ENCODE measurements at places on chromosomes 11 and 22. TPM values are rescaled to one million over a fixed set of nuclear protein-coding genes. Genes with fewer than 3 reads are reported as not detected.

- no peak for DNase-seq
Observed at GRCh38 chr11:59710136-59710847, 3.4 kb downstream of the OR10V1 start.

Gene TBC1D10A
- 15.9 TPM for polyA plus RNA-seq

DNA sequence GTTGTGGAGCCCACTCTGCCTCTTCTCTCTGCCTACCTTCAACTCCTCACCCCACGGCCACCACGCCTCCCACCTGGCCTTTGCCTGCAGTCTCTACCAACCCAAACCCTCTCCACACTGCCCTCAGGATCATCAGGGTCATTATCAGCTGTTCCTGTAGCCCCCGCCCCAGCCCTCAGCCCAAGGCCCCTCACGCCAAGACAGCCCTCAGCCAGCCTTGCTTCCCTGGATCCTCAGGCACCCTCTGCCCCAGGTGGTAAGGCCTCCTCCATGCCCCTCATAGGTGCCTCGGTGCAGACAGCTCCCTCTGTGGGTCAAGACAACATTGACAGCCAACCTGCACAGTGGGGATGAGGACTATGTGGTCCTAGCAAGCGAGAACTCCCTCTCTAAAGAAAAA is 1.7 kb downstream of the SBF1 start:
- no peak for DNase-seq

DNA sequence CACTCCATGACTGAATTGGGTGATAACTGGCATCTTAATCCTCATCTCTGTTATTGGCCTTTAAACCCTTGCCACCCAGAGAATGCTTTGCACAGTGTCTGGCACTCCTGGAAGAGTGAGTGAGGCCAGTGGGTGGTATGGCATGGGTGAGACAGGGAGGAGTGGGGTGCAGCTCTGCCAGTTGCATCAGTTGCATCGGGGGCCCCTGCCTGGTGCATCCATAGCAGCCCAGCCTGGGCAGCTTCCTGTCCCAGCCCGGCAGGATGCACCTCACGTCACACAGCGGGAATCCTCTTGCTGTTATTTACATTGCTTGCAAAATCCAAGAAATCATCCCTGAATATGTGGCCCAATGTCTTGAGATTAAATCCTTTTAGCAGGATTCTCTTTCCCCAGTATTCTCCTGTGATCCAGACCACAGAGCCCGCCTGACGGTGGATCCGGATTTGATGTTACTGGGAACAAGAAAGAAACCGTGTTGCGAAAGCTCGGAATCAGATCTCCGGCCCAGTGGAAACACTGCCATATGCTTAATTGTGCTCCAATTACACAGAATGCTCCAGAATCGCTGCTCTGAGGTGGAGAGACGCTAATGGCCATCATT is 37.6 kb upstream of the MN1 start:
- DNase-seq, result no peak

- no peak for DNase-seq
Observed at GRCh38 chr11:78808923-78809322, 234.3 kb upstream of the NARS2 start.

Gene STK33
- polyA plus RNA-seq, result 31.8 TPM

DNA sequence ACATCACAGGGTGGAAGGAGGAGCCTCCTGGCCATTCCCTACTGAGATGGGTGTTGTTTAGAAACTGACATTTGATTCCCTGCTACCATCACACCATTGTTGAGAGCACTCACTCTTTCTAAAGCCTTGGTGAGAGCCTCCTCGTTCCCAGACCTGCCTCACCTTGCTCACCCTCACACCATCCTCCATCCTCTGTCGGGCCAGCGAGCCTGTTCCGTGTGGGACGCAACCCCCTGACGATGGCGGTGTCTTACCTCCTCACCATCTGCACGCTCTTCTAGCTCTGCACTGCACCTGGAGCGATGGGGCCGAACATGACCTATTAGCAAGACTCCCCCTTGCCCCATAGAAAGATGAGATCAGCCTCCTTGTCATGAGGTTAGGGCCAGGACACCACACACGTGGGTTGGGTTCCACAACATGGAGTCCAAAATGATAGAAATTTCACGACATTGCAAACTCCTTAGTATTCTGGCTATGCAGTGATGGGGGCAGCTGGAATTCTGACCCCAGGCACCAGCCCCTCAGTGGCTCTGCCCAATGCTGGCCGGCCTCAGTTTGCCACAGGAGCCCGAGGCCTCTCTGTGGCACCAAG is 1017.9 kb downstream of the TBC1D22A start:
- no peak for DNase-seq

Gene C11orf97
- 0.24 TPM for polyA plus RNA-seq

- DNase-seq, result no peak
Observed at GRCh38 chr11:34364102-34364501, 6.3 kb upstream of the ABTB2 start.

DNA sequence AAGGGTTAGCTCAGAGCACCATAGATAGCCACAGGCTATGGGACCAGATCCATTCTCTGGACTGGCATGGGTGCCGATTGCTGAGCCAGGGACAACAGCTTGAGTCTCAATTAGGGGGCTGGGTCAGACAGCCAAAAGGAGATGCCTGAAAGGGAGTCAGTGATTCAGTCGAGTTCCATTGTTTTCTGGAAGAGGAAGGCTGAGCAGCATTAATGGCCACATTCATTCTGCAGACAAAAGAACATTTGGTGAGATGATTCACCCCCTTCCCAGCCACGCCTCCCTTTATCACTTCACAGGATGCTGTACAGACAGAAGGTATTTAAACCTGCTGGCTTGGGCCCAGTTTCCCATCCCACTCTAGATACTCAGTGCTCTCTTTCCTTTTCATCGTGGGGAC is 131.9 kb downstream of the ADAMTS15 start:
- DNase-seq, result no peak

- DNase-seq, result no peak
Observed at GRCh38 chr11:69512136-69512535, 30.7 kb downstream of the LINC01488 start.

- no peak for DNase-seq
Observed at GRCh38 chr11:113874581-113875233, 665 bp downstream of the USP28 start.

Gene MMP1
- polyA plus RNA-seq, result 0.17 TPM

- DNase-seq, result no peak
Observed at GRCh38 chr11:116533186-116533825, 239.5 kb downstream of the BUD13 start.

- DNase-seq, result no peak
Observed at GRCh38 chr11:94638301-94638901, 71.2 kb downstream of the PIWIL4 start.

DNA sequence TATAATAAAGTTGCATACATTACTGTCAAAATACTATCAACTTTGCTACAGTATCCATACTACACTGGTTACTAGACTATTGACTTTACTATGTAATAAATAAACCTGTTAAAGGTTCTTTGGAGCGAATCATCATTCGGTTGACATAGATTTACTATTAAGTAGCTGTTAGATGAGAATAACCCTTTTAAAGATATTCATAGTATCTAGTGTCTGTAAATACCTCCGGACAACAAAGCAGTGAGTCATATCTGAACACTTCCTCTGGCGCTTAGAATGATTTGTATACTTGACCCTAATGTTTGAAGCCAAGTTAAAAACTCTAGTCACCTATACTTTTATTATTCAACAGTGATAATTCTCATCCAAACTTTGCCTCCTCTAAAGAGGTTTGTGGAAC is 84.7 kb downstream of the MSANTD4 start:
- DNase-seq, result no peak

GRCh38 chr11:63813563-63814382 is 517 bp downstream of the SPINDOC start:
- no peak for DNase-seq

Gene HOATZ
- 0.08 TPM for polyA plus RNA-seq

Gene ST13
- 645 TPM for polyA plus RNA-seq

Gene VPREB1
- 0.49 TPM for polyA plus RNA-seq

GRCh38 chr11:106461839-106462545 is 384.5 kb downstream of the AASDHPPT start:
- no peak for DNase-seq

DNA sequence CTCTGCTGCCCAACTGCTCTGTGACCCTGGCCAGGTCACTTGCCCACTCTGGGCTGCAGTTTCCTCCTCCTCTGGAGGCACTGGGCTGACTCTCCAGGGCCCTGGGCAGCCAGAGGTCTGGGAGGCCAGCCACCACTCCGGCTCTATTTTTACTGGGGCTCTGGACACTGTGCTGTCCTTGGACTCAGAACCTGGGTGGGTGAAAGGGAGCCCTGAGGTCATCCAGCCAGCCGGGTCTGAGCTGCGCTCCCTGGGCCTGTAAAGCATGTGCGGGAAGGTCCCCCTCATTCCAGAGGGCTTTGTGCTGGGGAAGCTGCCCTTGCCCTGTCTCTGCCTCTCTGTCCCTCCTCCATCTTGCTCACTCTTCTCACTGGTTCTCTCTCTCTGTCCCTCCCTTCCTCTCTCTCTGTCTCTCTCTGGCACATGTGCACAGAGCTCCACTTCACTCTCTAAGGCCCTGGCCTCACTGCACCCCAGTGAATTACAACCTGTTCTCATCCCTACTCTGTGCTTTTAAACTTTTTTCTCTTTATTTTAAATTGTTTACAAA is 24.6 kb downstream of the MB start:
- no peak for DNase-seq

DNA sequence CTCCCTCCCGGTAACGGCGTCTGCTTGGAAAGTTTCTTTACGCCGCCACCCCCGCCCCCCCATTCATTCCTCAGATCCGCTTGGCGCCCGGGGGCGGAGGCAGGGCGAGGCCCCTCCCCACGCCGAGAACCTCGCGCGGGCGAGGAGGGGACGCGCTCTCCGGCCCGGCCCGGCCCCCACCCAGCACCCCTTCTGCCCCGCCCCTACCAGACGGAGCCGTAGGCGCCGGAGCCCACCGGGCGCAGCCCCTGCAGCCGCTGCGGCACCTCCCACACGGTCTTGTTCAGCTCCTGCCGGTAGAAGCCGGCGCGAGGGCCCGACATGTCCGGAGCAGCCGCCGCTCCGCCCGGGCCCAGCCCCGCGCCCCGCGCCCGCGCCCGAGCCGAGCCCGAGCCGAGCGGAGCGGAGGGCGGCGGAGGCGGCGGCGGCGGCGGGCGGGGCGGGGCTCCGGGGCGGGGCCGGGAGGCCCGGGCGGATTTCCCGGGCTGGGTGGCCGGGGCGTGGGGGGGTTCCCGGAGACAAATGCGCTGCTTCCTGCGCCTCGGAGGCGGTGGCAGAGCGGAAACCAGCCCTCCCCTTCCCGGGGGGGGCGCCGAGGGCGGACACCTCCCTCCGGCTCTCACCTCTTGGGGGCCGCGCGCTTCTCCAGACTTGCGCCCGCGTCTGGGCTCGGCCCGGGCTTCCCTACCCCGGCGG is at the start of gene MAPK11:
Gene MAPK11 (minus strand): TSS at position 411 of the 696 bp plus-strand sequence. CDS start 88 bp downstream, at position 323.
- no peak for DNase-seq

GRCh38 chr22:47678048-47678447 is 915.6 kb downstream of the TBC1D22A start:
- DNase-seq, result no peak

- DNase-seq, result no peak
Observed at GRCh38 chr22:43992331-43992821, 31.7 kb upstream of the PARVB start.

Gene OR4D5
- not detected for polyA plus RNA-seq

Gene RIMBP3B
- polyA plus RNA-seq, result not detected

Gene CHADL
- polyA plus RNA-seq, result 2.5 TPM

DNA sequence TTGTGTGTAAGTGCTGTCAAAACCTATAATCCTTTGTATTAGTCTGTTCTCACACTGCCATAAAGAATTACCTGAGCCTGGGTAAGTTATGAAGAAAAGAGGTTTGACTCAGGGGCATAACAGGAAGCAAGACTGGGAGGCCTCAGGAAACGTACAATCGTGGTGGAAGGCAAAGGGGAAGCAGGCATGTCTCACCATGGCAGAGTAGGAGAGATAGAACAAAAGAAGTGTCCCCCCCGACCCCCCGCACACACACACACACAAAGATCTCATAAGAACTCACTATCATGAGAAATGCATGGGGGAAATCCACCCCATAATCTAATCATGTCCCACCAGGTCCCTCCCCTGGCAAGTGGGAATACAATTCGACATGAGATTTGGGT is 2.3 kb upstream of the USP28 start:
- no peak for DNase-seq

GRCh38 chr11:45525393-45525792 is 140.0 kb downstream of the CHST1 start:
- DNase-seq, result no peak

Gene LMO2
- 31.2 TPM for polyA plus RNA-seq

GRCh38 chr11:134645576-134645975 is 233.5 kb upstream of the B3GAT1 start:
- no peak for DNase-seq

Gene EFCAB6
- 4.5 TPM for polyA plus RNA-seq

DNA sequence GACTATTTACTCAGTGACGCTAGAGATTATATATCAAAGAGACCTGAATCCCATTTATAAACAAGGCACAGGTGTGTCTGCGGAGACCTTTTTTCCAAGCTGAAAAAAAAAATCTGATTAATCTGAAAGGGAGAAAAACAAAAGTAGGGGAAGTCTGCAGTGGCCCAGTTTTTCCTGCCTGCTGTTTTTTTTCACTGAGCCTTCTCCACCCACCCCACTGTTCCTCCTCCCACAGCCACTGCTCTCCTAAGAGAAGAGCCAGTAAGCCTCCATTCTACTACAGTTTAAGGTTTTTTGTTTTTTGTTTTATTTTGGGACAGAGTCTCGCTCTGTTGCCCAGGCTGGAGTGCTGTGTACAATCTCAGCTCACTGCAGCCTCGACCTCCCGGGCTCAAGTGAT is 18.4 kb downstream of the ARFGAP2 start:
- no peak for DNase-seq

DNA sequence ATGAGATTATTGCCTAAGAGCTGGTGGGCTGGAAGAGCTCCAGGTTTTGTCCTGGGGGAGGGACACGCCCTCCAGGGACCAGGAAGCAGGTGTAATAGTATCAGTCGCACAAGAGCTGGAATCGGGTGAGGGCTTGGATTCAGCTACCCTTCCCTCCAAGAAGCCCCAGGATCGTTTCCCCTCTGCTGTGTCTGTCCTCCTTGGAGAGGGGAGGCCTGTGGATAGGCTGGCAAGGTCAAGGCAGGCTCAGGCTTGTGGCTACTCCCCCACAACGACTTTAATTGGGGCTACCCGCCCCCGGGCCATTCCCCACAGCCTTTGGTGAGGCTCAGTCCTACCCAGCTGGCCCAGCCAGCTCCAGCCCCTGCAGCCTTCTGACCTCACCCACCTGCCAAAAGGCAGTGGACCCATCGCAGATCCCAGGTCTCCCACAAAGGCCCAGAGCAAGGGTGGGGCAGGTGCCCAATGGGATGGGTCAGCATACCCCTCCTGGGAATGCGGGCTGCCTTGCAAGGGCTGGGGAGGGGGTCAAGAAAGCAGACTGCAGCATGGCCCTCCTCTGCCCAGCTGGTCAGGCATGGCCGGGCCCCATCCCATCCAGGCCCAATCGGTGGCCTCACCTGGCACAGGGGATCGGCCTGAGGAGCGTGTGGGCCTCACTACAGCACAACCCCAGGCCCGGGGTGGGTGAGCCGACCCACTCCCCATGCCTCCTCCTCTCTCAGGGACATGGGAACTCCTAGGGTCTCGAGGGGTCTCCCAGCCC is 1.0 kb downstream of the CTSD start:
- DNase-seq, result no peak

DNA sequence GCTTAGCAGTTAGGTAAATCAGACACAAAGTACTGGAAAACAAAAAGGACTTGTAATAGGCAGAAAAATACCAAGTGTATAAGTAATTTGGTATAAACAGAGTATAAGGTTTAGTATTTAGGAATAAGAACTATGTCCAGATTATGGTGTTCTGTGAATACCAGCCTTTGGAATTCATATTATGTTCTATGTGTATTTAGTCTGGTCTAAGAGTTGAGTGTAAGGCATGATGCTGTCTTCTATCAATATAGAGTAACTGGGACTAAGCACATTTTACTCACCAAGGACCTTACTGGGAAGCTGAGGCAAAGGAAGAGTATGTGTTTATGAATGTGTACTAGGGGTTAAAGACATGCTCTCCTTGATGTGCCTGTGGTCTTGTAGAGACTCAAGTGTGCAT is 9.5 kb downstream of the SDHD start:
- DNase-seq, result no peak

Gene GUCY1A2
- polyA plus RNA-seq, result 3.0 TPM
